ENCODE measurements at places on chromosomes 5 and 9. TPM values are rescaled to one million over a fixed set of nuclear protein-coding genes. Genes with fewer than 3 reads are reported as not detected.

- DNase-seq: no peak
Measured at GRCh38 chr9:116959809-116960208, 272.7 kb downstream of the TRIM32 start.

DNA sequence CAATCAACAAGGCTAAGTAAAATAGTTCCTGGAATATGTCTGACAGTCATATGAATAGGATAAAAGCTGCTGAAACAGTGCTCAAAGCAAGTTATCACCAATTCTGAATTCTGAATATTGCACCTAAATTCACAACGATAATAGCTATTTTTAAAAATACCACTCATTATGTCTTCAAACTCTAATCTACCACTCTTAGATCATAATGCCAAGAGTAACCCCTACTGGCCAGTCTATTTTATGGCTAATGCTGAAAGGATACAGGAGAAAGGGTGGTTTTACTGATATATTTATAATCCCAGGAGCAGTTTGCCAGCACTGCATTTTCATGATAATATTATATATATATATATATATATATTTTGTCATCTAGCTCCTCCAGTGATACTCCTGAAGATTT is 232.8 kb downstream of the PDE4D start:
- DNase-seq: peak; percentile 41

DNA sequence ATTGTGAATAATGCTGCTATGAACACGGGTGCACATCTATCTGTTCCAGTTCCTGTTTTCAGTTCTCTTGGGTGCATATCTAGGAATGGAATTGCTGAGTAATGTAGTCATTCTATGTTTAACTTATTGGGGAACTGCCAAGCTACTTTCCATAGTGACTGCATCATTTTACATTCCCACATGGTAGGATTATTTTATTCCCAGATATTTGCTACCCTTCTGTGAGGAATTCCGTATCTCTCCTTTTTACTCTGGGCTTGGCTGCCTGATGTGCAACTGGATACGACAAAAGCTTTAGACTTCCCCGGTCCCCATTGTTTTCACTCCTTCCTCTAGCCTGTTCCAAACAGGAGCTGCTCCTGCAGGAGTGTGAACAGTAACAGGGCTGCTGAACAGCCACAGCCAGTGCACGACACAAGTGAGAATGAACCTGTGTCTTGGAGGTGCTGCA is 7.2 kb downstream of the TAS2R1 start:
- no peak for DNase-seq

- no peak for DNase-seq
Measured at GRCh38 chr5:79413112-79413511, 100.8 kb downstream of the HOMER1 start.

The CCNI2 gene
- polyA plus RNA-seq: 0.04 TPM

The KIF4B gene
- not detected for polyA plus RNA-seq

The SOX30 gene
- 0.23 TPM for polyA plus RNA-seq

The TBC1D2 gene
- polyA plus RNA-seq: 5.3 TPM

The GRM6 gene
- polyA plus RNA-seq: not detected
